ENCODE measurements at places on chromosomes 7 and 10. TPM values are rescaled to one million over a fixed set of nuclear protein-coding genes. Genes with fewer than 3 reads are reported as not detected.

Gene TRIM73
- 10.7 TPM for total RNA-seq

Gene AKR1C8
- 4.1 TPM for total RNA-seq

DNA sequence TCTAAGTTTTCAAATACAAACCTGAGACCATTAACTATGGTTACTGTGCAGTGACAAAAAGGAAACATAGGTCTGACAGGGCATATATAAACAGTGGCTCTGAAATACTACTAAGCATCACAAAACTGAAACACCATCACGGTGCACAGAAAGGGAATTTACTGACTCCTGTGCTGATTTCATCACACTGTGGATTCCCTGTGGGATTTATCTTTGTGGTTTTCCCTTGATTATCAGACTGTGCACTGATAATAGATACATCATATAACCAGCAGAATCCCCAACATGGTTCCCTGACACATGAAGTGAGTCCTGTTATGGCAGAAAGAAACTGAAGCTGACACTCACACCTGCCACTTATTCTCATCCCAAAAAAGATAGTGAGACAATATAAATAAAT, 676.3 kb upstream of the KCND2 start:
- H3K27me3 ChIP-seq, result no peaks in the 10 kb centered on the region
- H3K27ac ChIP-seq, result no peak overlapping the region
- H3K4me3 ChIP-seq, result no peak overlapping the region
- no peaks in the 10 kb centered on the region for H3K4me1 ChIP-seq
- H3K36me3 ChIP-seq, result no peaks in the 10 kb centered on the region
- DNase-seq, result no peak

GRCh38 chr10:31304291-31304970, 14.6 kb upstream of the ZEB1 start:
- H3K36me3 ChIP-seq, result no peaks in the 10 kb centered on the region
- no peaks in the 10 kb centered on the region for H3K27me3 ChIP-seq
- H3K4me1 ChIP-seq, result no peaks in the 10 kb centered on the region
- no peak overlapping the region for H3K27ac ChIP-seq
- no peak overlapping the region for H3K4me3 ChIP-seq

GRCh38 chr7:129225206-129225930, 538 bp downstream of the AHCYL2 start:
- no peaks in the 10 kb centered on the region for H3K36me3 ChIP-seq
- H3K27me3 ChIP-seq, result no peaks in the 10 kb centered on the region
- peak overlapping the region; percentile 46 for H3K4me3 ChIP-seq

- DNase-seq, result no peak
- no peaks in the 10 kb centered on the region for H3K36me3 ChIP-seq
- H3K27me3 ChIP-seq, result no peaks in the 10 kb centered on the region
- no peak overlapping the region for H3K4me3 ChIP-seq
Observed at GRCh38 chr7:98653601-98654310, 36.7 kb downstream of the NPTX2 start.

GRCh38 chr10:17607603-17608332, 9.4 kb downstream of the HACD1 start:
- H3K27me3 ChIP-seq, result no peaks in the 10 kb centered on the region
- H3K4me3 ChIP-seq, result no peak overlapping the region
- no peak overlapping the region for H3K27ac ChIP-seq
- no peaks in the 10 kb centered on the region for H3K4me1 ChIP-seq

- DNase-seq, result no peak
- H3K27ac ChIP-seq, result no peak overlapping the region
- H3K27me3 ChIP-seq, result peaks cover 3% of the 10 kb centered on the region
- H3K4me3 ChIP-seq, result no peak overlapping the region
- H3K4me1 ChIP-seq, result no peaks in the 10 kb centered on the region
Observed at GRCh38 chr10:129950676-129951075, 13.4 kb downstream of the EBF3 start.

DNA sequence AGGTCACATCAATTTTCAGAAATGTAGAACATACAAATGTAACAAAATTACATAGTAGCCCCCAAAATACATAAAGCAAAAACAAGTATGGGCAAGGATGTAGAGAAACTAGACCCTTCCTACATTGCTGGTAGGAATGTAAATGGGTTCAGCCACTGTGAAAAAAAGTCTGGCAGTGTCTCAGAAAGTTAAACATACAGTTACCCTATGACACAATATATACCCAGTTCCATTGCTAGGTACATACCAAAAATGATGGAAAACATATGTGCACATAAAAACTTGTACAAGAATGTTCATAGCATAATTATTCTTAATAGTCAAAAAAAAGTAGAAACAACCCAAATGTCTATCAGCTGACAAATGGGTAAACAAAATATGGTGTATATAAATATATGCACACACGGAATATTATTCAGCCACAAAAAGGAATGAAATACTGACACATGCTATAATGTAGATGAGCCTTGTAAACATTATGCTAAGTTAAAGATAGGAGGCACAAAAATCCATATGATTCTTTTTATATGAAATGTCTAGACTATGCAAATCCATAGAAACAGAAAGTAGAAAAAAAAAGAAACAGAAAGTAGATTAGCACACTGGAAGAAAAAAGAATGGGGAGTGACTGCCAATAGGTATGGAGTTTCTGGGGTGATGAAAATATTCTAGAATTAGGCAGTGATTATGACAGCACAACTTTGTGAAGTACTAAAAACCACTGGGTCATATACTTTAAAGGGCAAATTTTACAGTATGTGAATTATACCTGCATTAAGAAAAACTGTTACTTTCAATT, 13.5 kb downstream of the HERPUD2 start:
- DNase-seq, result no peak
- peaks cover 5% of the 10 kb centered on the region for H3K36me3 ChIP-seq
- no peak overlapping the region for H3K27ac ChIP-seq
- no peak overlapping the region for H3K4me3 ChIP-seq

GRCh38 chr7:7701527-7701926, 16.9 kb downstream of the RPA3 start:
- H3K36me3 ChIP-seq, result no peaks in the 10 kb centered on the region
- H3K4me3 ChIP-seq, result no peak overlapping the region
- H3K27ac ChIP-seq, result no peak overlapping the region
- DNase-seq, result no peak
- no peaks in the 10 kb centered on the region for H3K27me3 ChIP-seq

- no peak overlapping the region for H3K27ac ChIP-seq
- H3K36me3 ChIP-seq, result peaks cover 80% of the 10 kb centered on the region
- DNase-seq, result no peak
- H3K27me3 ChIP-seq, result no peaks in the 10 kb centered on the region
- no peak overlapping the region for H3K4me3 ChIP-seq
Observed at GRCh38 chr7:36600869-36601530, 123.3 kb downstream of the AOAH start.

All from natural killer cell (primary cell).